Dermis lymphatic vessel endothelial cell (primary cell): ENCODE measurements at places on chromosomes 1 and 21. TPM values are rescaled to one million over a fixed set of nuclear protein-coding genes. Genes with fewer than 3 reads are reported as not detected.

Gene SPATA45
- 0.17 TPM in 1 of 2 replicates, not detected in the other for total RNA-seq

Gene GRHL3
- not detected in 2 replicates for total RNA-seq

Gene GUCA2A
- not detected in 2 replicates for total RNA-seq

Gene SZT2
- total RNA-seq, result 14.5 and 14.6 TPM in 2 replicates

Gene CYYR1
- 5.4 and 6.9 TPM in 2 replicates for total RNA-seq

Gene BATF3
- 1.1 TPM in 2 replicates for total RNA-seq

Gene C8A
- total RNA-seq, result not detected in 2 replicates

Gene CHAF1B
- 1.6 and 2.0 TPM in 2 replicates for total RNA-seq

Gene GOLT1A
- not detected in 2 replicates for total RNA-seq

Gene IPO13
- total RNA-seq, result 5.7 and 6.3 TPM in 2 replicates

Gene OR6P1
- not detected in 2 replicates for total RNA-seq

Gene PPOX
- total RNA-seq, result 11.9 and 15.5 TPM in 2 replicates

Gene GNG12
- total RNA-seq, result 228 and 274 TPM in 2 replicates

Gene IL20
- total RNA-seq, result not detected in 2 replicates

Gene ZNF648
- total RNA-seq, result not detected in 2 replicates

Gene IFI44L
- total RNA-seq, result 0.11 TPM in 1 of 2 replicates, not detected in the other

Gene IFI44
- 7.6 and 37.0 TPM in 2 replicates for total RNA-seq

Gene AMY1A
- not detected in 2 replicates for total RNA-seq

Gene S100A5
- 0.17 TPM in 1 of 2 replicates, not detected in the other for total RNA-seq

Gene ZBTB21
- 3.5 and 3.7 TPM in 2 replicates for total RNA-seq

Gene HRNR
- not detected in 2 replicates for total RNA-seq

Gene ERG
- total RNA-seq, result 56.7 and 63.8 TPM in 2 replicates

Gene PLA2G2D
- total RNA-seq, result not detected in 2 replicates

Gene SGIP1
- total RNA-seq, result 25.2 and 36.2 TPM in 2 replicates

Gene AGO4
- 46.2 and 46.6 TPM in 2 replicates for total RNA-seq

Gene C1orf159
- total RNA-seq, result 4.7 and 6.1 TPM in 2 replicates

Gene B4GALT3
- total RNA-seq, result 15.6 and 20.3 TPM in 2 replicates

Gene ACTL8
- total RNA-seq, result not detected in 2 replicates

Gene RHBG
- not detected in 2 replicates for total RNA-seq
